Renal cortical epithelial cell (primary cell): ENCODE measurements at places on chromosomes 1 and 21. TPM values are rescaled to one million over a fixed set of nuclear protein-coding genes. Genes with fewer than 3 reads are reported as not detected.

GRCh38 chr1:226512076-226512728 lies 36.4 kb upstream of the STUM start:
- no peak for DNase-seq

DNA sequence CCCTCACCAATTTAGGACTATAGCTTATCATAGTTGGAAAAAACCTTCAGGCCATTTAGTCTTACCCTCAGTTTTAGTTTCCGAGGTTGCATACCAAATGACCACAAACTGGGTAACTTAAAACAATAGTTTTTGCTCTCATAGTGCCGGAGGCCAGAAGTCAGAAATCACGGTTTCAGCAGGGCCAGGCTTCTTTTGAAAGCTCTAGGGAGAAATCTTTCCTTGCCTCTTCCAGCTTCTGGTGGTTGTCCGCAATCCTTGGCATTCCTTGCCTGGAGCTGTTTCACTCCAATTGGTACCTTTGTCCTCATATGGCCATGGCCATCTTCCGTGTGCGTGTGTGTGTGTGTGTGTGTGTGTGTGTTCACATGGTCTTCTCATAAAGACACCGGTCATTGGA lies 12.4 kb upstream of the PLXNA2 start:
- DNase-seq = no peak

The MRPL24 gene
- 26.3 and 40.8 TPM in 2 replicates for total RNA-seq

The CLCA2 gene
- total RNA-seq = 0.17 and 0.85 TPM in 2 replicates

DNA sequence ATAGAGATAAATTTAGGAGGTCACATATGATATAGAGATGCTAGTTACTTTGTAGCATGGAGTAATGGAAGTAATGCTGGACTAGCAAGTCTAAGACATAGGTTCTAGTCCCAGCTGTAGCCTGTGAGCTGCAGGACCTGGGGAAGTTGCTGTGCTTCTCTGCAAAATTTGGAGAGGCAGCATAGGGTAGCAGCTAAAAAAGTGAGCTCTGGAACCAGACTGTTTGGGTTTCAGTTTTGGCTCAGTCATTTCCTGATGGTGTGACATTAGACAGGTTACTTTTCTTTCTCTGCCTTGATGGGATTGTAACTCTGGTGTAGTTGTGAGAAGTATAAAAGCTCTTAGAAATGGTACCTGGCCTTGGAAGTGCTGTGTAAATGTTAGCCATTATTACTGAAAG lies 3.3 kb downstream of the METTL13 start:
- DNase-seq = no peak

The RBM8A gene
- 209 and 238 TPM in 2 replicates for total RNA-seq

- no peak for DNase-seq
These were observed 11.1 kb downstream of the SLC30A10 start for GRCh38 chr1:219917281-219917680.

- DNase-seq = no peak
These were observed 35.2 kb downstream of the RAP1A start for GRCh38 chr1:111654839-111655238.

The TNFSF4 gene
- 0.75 and 1.2 TPM in 2 replicates for total RNA-seq

DNA sequence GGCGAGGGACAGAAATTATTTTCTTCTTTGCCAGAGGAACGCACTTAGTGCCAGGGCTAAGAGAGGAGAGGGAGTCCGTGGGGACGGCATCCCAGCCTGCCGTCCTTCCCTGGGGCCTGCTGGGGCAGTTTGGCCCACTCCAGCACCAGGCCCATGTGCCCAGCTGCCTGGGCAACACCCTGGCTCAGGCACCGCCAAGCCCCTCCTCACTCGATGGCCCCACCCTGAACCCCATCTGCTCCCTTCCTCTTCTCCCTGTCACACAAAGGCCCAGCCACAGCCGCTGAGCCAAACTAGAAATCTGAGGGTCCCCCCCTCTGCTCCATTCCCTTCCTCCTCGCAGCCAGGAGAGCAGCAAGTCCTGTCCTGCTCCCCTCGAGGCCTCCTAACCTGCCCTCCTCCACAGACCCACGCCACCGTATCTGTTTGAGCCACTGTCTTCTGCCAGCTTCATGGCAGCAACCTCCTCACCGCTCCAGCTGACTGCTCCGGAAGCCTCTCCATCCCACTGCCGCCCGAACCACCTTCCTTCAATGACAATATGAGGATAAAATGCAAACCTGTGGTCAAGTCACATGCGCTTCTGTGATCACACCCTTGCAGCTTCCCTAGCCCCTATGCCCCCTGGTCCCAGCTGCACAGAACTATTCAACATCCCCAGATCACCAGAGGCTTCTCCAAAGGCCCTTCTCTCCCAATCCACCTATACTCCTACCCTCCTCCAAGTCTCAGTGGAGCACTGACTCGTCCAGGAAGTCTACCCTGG lies 8.4 kb upstream of the TNNI1 start:
- DNase-seq = no peak

The NUP210L gene
- 0.05 TPM in 1 of 2 replicates, not detected in the other for total RNA-seq

- no peak for DNase-seq
These were observed 343.0 kb downstream of the RRAGC start for GRCh38 chr1:38516560-38516959.

The TMEM69 gene
- total RNA-seq = 13.2 and 14.4 TPM in 2 replicates

- DNase-seq = peak; percentile 30
These were observed 15.1 kb downstream of the TAF13 start for GRCh38 chr1:109060707-109061106.

DNA sequence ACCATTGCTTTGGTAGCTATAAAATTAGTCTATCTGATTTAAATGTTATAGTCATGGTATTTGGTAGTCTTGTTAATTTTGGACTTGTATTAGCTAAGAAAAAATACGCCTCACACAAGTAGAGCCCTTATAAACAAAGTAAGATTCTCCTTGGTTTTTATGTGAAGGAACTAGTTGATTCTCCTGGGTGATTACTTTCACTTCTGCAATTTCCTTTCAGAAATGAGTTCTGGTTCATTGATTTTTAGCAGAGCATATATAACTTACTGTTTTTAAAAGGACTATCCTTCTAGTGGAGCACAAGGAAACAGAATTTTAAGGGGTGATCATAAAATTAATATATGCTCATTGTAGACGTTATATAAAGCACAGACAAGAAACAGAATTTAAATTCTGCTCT lies 120.1 kb downstream of the BACH1 start:
- DNase-seq = peak; percentile 36

- DNase-seq = no peak
These were observed 7.0 kb downstream of the TMEM61 start for GRCh38 chr1:54987427-54987826.

GRCh38 chr1:147721716-147722115 lies 38.7 kb downstream of the GJA5 start:
- DNase-seq = peak; percentile 91

The ARMH1 gene
- 6.7 TPM in 1 of 2 replicates, not detected in the other for total RNA-seq

The KIRREL1 gene
- total RNA-seq = 161 and 297 TPM in 2 replicates

GRCh38 chr1:173996995-173997394 lies 25.2 kb downstream of the RC3H1 start:
- DNase-seq = peak; percentile 67
